ENCODE measurements at places on chromosomes 11 and 22.

GRCh38 chr22:17634696-17635095 is 3.9 kb upstream of the BCL2L13 start:
- DNase-seq = no peak

DNA sequence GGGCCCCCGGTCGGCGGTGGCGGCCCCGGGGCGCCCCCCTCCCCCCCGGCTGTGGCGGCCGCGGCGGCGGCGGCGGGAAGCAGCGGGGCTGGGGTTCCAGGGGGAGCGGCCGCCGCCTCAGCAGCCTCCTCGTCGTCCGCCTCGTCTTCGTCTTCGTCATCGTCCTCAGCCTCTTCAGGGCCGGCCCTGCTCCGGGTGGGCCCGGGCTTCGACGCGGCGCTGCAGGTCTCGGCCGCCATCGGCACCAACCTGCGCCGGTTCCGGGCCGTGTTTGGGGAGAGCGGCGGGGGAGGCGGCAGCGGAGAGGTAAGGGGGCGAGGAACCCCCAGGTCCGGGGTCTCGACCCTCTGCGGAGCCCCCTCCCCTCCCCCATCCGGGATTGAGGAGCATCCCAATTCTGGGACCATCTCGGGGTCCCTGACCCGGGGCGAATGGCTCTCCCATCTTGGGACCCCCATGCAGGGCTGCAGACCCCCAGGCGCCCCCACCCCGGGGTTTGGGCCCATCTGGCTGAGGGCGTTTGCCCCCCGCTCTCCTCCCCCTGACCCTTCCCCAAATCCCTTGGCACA is 431 bp downstream of the KMT2A start:
- no peak for DNase-seq

GRCh38 chr11:40188848-40189247 is 1270.6 kb downstream of the LRRC4C start:
- DNase-seq = no peak

- DNase-seq = no peak
Observed at GRCh38 chr11:13446444-13446843, 16.6 kb downstream of the BTBD10 start.

DNA sequence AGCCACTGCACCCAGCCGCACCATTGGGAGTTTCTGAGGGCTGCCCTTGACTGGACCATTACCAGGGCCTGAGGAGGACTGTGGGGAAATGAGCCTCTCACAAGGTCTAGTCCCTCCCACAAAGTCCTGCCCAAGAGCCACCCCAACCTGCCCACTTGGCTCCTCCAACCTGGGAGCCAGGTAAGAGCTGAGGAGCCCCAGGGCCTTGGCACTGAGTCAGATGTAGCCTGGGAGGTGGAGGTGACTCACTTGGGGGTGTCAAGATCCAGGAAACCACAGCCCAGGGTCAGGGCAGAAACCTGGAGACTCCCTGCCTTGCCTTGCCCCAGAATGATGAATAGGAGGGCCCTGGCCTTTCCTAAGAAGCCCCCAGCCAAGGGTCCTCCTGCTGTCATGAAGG is 25.8 kb upstream of the P2RY2 start:
- no peak for DNase-seq

GRCh38 chr11:6646576-6646917 is 9.1 kb downstream of the DCHS1 start:
- no peak for DNase-seq

- no peak for DNase-seq
Observed at GRCh38 chr11:57668434-57668782, 494 bp downstream of the ZDHHC5 start.

GRCh38 chr11:2450321-2451041 is 5.7 kb downstream of the KCNQ1 start:
- DNase-seq = no peak

GRCh38 chr22:35539910-35540594 is 579 bp upstream of the RASD2 start:
- peak; percentile 54 for DNase-seq

- DNase-seq = no peak
Observed at GRCh38 chr11:57294225-57295131, 30.3 kb downstream of the TNKS1BP1 start.

DNA sequence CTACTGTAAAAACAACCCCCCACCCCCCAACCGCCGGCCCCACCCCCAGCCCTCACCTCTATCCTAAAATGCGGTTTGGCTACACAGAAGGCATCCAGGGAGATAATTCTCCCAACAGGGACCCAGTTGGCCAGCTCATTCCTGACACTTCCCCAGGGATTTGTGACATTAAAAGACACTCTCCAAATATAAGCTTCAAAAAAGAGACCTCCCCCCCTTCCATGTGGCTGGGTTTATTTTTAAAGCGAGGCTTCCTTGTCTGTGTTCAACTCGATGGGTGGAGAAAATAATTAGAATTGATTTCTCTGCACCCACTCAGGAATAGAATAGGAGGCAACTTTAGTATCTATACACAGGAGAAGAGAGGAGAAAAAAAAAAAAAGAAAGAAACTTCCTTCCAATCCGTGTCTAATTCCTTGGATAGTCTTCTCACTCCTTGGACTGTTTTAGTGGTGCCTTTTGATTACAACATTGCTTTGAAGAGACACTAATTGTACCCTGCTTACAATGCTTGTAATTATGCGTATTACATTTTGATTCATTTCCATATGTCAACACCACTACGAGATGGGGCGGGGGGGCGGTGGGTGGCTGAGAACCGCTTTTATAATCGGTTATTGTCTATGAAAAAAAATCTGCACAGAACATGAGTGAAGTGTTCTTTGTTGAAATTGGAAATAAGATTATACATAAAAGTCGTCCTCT is 500.4 kb downstream of the MIAT start:
- no peak for DNase-seq

DNA sequence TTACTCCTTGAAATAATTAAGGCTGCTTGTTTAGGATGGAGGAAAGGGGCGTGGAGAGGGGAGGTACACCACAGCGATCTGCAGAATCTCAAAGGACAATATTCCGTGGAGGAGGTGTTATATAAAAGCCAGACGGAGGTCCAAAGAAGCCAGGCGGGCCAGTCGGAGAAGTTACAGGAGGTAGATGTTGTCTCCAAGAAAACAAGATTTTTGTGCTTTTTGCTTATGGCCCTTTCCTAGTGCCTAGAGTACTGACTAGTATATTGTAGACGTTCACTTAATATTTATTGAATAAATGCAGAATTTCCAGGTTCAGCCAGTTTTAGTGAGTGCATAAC is 761 bp downstream of the ZDHHC13 start:
- no peak for DNase-seq

- peak; percentile 92 for DNase-seq
Observed at GRCh38 chr11:71448257-71449171, at the start of gene DHCR7. DHCR7 (minus strand) TSS chr11:71448393; CDS start chr11:71444952, 3,441 bp downstream.

GRCh38 chr11:27698872-27699241 is 1.4 kb downstream of the BDNF start:
- DNase-seq = peak; percentile 43

DNA sequence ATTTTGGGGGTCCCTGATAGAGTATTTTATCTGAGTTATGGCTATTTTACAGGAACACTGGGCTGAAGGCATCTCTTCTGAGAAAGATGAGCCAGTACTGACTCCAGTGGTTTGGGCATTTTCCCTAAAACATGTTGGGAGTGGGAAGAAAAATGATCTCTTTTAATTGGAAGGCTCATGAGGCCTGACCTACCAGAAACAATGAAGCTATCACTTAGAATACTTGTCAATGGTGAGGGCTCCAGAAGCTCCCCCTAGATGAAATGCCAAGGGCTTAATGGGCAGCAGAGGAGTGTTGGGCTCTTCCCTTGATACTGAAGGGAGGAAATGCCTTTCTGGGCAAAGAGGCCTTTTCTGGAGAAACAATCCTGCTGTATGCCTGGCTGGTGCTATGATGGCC is 63.5 kb upstream of the BDNF start:
- no peak for DNase-seq

DNA sequence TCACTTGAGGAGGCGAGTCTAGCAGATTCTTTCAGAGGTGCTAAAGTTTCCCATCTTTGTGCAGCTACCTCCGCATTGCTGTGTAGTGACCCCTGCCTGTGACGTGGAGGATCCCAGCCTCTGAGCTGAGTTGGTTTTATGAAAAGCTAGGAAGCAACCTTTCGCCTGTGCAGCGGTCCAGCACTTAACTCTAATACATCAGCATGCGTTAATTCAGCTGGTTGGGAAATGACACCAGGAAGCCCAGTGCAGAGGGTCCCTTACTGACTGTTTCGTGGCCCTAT is 8.9 kb upstream of the SAMM50 start:
- no peak for DNase-seq

DNA sequence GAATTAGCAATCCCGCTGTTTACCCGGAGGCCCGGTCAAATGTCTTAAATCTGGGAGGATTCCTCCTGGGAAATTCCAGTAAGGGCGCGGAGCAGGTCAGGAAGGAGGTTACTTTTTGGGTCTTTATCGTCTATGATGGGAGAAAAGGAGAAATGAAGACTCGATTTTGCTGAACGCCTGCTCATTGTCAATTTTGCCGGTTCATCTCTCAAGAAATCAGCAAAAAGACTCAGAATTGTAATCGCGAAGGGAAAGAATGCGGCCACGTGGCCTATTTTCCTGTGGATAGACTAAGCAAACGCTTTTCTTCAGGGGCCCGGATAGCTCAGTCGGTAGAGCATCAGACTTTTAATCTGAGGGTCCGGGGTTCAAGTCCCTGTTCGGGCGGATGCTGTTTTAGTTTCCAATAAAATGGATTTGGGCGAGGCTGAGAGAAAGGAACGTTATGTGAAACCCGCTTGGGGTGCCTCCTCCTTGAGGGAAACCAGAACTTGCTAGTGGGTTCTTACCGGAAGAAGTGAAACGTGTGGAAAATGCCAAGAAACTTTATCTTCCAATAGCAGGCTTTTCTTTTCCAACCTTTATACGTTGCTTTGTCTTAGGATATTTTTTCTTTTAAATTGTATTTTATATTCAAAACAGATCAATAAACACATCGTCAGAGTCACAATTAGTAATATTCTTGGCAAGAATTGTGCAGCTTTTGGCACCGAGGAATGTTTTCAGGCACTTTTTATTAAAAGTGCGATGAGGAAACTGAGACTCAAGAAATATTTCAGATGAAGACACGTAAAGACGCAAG is 45.0 kb downstream of the OR4D9 start:
- DNase-seq = peak; percentile 69

- no peak for DNase-seq
Observed at GRCh38 chr22:45212306-45212709, 28.4 kb downstream of the KIAA0930 start.

- no peak for DNase-seq
Observed at GRCh38 chr11:33452836-33453624, 195.8 kb downstream of the HIPK3 start.

- DNase-seq = no peak
Observed at GRCh38 chr11:5891216-5891800, 1.7 kb upstream of the OR52E5 start.

DNA sequence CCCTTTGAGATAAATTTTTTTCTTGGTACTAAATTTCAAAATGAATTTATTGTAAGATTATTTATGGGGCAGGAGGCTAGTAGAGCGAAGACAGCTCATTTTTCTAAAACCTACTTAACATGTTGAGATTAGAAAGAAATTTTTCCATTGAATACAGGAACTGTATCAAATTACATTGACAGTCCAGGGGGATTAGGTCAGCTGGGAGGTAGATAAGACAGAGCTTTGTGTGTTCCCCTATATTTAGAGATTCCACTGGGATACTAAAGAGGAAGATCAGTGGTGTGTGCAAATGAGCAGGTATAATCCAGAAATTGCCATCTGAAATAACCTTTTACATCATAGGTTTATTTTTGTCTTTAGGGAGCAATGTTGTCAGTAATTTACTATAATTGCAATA is 32.1 kb downstream of the ENDOD1 start:
- no peak for DNase-seq

- no peak for DNase-seq
Observed at GRCh38 chr22:20182365-20182764, 31.5 kb upstream of the CCDC188 start.

GRCh38 chr11:75840522-75840921 is 25.5 kb downstream of the UVRAG start:
- DNase-seq = no peak

- no peak for DNase-seq
Observed at GRCh38 chr11:17457396-17458173, 19.1 kb downstream of the ABCC8 start.

DNA sequence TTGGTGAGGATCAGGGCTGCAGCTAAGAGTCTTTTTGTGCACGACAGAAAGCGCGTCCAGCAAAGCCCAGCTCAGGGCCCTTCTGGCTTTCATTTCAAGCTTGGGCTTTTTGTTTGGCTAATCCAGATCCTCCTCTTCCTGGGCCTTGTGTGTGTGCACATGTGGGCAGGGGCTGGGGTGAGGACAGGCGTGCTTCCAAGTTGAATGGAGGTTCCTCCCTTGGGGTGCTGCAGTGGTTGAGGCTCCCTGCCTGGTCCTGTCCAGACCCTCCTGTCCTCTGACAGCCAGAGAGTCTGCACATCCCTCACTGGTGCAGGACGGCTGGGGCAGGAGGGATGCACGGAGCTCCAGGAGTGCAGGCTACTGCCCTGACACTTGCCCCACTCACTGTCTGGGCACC is 62.0 kb upstream of the NECTIN1 start:
- DNase-seq = no peak

DNA sequence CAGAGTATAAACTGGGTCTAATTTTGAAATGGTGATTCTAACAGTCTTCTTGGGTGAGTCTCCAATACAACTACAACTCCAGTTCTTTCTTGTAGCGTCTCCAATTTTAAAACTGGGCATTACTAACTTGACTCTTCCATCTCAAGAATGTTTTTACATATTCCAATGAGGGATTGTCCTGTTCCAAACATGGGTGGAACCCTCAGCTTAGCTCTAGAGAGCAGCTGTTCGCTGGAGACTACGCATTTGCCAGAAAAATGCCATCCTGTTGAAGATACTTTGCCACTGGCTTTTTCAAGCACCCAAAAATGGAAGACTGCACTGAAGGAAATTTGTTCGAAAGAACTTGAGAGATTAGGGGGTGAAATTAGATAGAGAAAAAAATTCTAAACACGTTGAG is 870.0 kb downstream of the NTM start:
- DNase-seq = no peak

DNA sequence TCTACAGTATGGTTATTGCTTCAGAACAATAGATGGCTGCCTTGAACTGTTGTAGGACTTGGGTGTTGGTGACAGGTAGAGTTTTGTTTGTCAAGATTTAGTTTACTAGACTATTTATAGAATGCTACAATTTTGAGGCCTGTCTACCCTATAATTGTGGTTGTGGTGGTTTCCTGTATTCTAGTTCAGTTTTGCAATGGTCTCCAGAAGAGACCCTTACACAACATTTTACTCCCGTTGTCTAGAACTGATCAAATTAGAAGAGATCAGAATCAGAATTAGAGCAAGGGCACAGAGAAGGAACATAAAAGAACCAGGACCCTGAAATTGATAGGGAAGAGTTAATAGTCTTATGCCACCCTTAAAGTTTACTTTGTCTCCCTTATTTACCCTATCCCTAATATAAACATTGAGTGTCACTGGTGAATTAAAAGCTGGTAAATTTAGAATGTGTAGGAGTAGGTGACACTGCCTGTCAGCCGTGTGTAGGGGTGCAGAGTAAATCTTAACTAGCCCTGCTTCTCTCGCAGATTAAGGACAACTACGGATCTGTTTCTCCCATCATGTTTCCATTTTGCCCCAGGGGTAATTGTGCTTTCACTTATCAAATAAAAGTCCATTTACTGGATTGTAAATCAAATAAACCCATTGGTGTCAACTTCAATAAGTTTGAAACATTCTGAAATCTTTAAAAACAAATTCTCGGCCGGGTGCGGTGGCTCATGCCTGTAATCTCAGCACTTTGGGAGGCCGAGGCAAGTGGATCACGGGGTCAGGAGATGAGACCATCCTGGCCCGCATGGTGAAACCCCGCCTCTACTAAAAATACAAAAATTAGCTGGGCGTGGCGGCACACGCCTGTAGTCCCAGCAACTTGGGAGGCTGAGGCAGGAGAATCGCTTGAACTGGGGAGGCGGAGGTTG is 10.9 kb upstream of the PHLDB1 start:
- no peak for DNase-seq

GRCh38 chr22:21665047-21665851 is 563 bp upstream of the PPIL2 start:
- DNase-seq = no peak
